ENCODE measurements at places on chromosomes 16 and 17. TPM values are rescaled to one million over a fixed set of nuclear protein-coding genes. Genes with fewer than 3 reads are reported as not detected.

The NTN1 gene
- not detected for total RNA-seq

The OR2C1 gene
- not detected for total RNA-seq

The KRTAP1-1 gene
- not detected for total RNA-seq

The FOXL1 gene
- total RNA-seq = not detected

The RND2 gene
- not detected for total RNA-seq

The METRN gene
- 6.2 TPM for total RNA-seq

Measured in activated CD4-positive, alpha-beta memory T cell treated with anti-CD3 and anti-CD28 coated beads, Interleukin-2, amount 10 ng/mL, durations not matched to agents 7 days and 5 days (primary cell).